ENCODE measurements at places on chromosomes 12 and 14.

- DNase-seq, result peak; percentile 81
These were observed 56.3 kb downstream of the FGD4 start for GRCh38 chr12:32455607-32456071.

DNA sequence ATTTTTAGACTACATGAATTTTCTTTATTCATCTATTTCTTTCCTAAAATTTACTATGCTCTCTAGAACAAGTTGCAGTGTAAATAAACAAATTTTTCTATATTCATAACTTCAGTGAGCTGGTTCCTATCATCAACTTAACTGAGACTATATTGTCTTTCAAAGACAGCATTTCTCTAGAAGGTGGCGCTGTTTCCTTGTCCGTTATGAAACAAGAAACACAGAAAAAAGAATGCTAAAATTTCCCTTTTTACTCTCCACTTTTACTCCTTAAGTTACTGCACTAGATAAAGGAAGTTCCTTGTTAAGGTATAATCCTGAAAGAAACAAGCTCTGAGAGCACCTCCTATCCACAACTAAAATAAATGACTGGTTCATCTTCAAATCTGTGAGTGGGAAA, 8.2 kb upstream of the CLEC2A start:
- DNase-seq, result peak; percentile 75

DNA sequence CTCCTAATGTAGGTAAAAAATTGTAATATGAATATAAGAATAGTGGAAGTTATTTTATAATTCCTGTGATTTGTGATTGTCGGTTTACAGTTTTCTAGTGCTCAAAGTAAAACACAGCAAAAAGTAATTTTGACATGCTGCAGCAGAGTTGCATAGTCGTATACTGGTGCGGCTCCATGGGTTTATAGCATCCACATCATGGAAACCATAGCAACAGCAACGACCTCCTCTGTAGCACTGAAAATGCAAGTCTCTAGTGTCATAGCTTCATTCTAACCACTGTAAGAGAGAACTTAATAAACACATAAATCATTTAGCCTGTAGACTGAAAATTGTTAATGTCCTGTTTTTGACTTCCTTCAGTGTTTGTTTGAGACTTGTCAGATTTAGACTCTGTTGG, 574.3 kb downstream of the KCNH5 start:
- DNase-seq, result no peak

DNA sequence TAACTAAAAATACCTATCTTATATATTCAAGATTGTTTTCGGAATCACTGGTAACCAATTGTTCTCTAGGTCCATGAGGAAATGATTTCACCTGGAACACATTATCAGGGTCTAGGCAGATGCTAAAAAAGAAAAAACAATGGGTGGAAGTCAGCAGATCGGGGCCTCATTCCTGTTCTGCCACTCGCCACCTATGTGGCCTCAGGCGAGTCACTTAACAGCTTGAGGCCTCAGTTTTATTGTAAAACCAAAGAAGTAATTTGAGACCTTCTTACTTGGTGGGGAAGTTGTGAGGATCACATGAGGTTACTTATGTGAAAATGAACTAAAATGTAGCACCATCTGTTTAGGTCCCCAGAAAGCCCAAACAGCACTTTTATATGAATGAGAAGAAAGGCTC, 6.2 kb upstream of the RNASE10 start:
- no peak for DNase-seq

DNA sequence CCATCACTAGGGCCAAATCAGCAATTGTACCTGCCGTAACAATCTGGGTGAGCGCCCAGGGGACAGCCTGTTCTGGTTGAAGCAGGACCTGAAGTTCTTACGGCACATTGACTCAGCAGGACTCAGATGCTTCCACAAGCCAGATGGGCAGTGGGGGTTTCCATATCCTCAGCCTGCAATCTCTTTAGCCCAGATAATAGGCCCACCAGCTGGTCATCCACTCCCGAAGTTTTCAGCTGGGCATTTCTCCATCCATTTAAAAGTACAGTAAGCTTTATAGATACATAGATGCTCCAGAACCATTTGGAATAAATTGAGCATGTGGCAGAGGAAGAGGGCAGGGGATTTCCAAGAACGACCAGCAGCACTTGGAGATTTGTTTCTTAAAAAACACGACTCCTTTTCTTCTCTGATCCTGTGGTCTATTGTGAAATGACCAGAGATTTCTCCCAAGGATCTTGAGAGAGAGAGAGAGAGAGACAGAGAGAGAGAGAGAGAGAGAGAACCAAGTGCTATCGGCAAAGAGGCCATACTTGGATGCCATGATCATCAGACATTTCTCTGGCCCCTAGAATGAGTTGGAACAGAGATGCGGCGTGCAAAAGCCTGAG, 74.8 kb upstream of the PLXNC1 start:
- DNase-seq, result no peak

DNA sequence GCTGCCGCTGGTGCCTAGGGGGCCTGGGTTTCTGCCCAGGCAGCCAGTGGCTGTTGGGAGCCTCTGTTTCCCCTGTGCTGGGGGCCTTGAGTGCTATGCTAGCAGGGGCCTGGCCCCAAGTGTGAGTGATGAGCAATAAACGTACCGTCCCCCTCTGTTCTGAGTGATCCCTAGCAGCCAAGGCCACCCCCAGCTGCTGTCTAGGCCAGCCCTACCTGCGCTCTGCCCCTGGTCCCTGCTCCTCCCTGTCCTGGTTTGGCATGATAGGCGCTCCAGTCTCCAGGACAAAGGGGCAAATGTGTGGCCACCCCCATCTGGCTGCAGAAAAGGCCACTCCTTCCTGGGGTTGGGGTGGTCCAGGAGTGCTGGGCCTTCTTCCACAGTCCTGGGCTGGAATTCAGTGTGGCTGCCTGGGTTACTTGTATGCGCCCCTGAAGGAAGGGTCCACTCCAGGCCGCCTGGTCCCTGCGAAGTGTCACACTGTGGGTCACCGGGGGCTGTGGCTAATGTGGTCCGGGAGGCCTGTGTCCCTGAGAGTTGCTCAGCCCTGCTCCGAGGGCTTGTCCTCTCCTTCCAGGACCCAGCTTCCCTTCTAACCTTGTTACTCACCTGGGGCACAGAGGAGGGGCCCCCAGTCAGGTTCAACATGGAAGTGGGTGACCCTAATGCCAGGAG, 7.0 kb downstream of the TRMT61A start:
- no peak for DNase-seq

- DNase-seq, result no peak
These were observed 19.8 kb upstream of the CABP1 start for GRCh38 chr12:120620624-120621023.

- peak; percentile 41 for DNase-seq
These were observed at the start of gene SSPN for GRCh38 chr12:26195250-26195640. TSS of gene SSPN (plus strand) at chr12:26195573. CDS start at chr12:26195673, 100 bp downstream.

- DNase-seq, result peak; percentile 59
These were observed 176.1 kb downstream of the ADGRD1 start for GRCh38 chr12:131129839-131130238.

GRCh38 chr14:77184396-77185092, 2.9 kb downstream of the TMEM63C start:
- peak; percentile 18 for DNase-seq

DNA sequence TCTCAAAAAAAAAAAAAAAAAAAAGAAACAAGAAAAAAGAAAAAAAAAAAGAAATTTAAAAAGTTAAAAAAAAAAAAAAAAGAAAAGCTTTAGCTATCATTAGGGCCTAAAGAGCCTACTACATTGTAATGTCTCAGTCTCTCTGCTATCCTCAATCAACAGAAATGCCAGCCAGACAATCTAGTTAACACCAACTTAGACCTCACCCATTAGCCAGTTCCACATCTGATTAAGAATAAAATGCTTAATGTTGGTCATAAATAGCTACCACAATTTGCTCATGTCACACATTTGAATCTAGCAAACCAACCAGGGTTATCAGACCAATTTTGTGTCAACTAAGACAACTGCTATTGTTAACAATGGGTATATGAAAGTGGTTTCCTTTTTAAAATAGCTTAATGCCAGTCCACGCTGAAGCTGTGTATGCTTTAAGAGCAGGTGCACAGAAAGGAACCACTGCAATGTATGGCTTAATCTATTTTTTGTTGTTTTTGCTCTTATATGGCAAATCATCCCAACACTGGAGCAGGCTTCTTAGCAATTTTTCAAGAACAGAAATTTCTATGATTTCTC, 45.5 kb upstream of the SELPLG start:
- no peak for DNase-seq

GRCh38 chr14:72104011-72104613, 171.9 kb downstream of the RGS6 start:
- peak; percentile 62 for DNase-seq

- DNase-seq, result peak; percentile 32
These were observed 20.2 kb downstream of the CCDC38 start for GRCh38 chr12:95922231-95922630.

DNA sequence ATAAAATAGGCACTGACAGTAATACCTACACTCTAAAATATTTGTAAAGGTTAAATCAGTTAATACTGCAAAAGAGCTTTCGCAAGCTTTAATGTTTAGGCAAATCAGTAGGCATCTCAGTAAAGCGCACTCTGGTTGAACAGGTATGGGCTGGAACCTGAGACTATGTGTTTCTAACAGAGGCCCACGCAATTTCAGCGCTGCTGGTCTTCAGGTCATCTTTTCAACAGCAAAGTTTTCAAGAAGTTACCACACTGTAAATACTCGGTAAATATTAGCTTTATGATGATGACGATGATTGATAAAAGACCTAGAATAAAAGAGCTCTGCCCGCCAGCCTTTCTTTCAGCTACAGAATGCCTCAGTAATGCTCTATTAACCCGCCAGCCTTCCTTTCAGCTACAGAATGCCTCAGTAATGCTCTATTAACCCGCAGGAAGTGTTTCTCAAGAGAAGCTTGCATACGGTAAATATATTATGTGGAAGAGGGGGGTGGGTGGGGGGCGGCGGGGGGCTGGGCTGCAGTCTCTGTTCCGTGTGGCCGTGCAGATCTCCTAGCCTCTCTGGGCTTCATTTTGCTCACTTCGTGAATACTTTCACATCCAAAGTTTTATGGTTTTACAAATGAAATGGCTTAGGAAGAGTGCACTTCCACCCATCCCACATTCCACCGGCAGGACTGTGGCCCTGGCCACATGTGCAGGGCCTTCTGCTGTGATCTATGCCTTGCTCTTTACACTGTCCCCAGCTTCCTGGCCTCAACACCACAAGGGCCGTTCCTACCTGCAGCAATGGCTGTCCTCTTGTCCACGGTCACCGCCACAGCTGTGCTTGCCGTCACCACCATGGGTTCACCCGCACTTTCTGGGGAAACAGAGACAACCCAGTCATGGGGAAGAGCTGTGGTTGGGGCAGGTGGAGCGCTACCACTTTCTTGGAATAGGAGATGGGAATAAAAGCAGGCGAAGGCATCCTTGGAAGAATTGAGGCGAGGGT, 19.9 kb downstream of the LRTM2 start:
- no peak for DNase-seq

- no peak for DNase-seq
These were observed 130.4 kb upstream of the PARP11 start for GRCh38 chr12:4003576-4003975.

- peak; percentile 68 for DNase-seq
These were observed 8.0 kb downstream of the GLIPR1 start for GRCh38 chr12:75488553-75488952.

DNA sequence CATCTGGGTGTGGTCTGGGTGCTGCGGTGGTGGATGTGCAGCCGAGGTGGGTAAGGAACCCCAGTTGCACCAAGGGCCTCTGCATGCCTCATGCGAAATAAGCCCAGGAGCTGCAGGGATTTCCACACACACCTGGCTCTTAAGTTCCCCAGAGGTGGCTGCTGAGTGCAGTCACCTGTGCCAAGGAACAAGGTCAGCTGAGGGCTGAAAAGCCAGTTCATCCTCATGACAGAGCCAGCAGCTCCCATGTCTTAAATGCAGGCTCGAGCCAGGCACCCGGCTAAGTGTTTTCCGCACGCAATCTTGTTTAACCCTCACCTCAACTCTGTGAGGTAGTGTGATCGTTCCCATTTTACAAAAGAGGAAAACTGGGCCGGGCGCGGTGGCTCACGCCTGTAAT, 9.7 kb downstream of the HVCN1 start:
- DNase-seq, result no peak

DNA sequence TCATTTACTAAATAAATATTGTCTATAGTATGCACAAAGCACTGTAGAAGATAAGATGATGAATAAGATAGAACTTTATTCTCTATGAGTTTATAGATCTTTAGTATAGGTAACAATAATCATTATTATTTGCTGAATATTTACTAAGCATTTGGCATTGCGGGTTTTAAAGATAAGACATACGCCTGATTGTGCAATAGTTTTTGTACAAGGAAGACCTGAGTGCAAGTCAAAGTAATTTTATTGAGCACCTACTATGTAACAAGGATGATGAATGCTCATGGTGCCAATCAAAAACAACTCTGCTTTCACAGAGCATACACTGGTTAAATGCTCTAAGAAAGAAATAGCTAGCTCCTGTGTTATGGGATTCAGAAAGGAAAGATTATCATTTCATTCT, 1461.7 kb upstream of the FLRT2 start:
- no peak for DNase-seq

DNA sequence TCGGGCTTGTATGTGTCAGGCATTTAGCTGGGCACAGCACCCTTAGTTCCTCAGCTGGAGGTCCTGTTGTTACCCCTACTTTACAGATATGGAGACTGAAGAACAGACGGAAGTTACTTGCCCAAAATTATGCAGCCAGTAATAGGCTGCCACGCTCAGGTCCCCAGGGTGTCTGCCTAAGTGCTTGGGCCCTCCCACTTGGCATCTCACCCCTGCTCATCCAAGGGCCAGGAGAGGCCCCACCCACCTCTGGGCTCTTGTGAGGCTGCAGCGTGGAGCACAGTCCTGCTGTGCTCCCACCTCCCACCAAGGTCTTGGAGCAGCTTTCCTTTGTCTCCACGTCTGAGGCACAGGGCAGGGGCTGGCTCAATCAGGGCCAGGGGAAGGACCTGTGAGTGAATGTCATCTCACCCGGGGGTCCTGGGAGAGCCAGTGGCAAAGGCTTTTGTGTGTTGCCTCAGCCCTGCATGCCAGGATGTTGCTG, 64.6 kb downstream of the BEGAIN start:
- no peak for DNase-seq

DNA sequence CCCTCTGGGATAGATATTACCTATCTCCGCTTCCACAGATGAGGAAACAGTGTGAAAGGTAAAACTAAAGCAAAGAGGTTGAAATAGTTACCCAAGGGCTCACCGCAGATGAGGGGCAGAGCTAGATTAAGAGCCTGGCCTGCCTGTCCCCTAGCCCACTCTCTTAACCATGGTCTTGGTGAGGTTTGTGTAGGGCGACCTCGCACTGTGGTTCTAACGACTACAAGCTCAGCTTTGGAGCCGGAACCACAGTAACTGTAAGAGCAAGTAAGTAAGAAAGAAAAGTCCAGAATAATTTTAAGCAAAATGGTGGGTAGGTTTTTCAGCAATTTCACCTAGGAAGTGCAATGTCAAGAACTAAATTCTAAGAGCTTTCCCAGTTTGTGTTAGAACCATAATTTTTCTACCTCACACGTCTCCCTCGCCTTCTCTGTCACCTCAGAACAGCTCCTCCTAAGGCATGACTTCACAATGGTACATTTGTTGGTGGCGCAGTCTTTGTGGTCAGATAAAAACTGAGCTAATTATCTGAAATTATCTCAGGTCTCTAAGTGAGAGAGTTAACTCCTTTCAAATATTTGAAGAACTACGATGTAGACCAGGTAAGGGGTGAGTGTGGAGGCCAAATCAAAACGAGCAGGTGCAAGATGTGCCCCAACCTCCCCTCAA, 64.8 kb downstream of the DAD1 start:
- DNase-seq, result no peak
